Activated CD8-positive, alpha-beta memory T cell treated with anti-CD3 and anti-CD28 coated beads for 48 hours (primary cell): ENCODE measurements at places on chromosomes 6 and 20.
A peak's percentile ranks its signal among the peaks of the same experiment; 100 is the strongest.

- DNase-seq: no peak
These were observed 985.1 kb upstream of the SLC35B3 start for GRCh38 chr6:9420316-9421015.

- DNase-seq: no peak
These were observed 45.4 kb downstream of the SLC24A3 start for GRCh38 chr20:19257865-19258264.

GRCh38 chr6:26485112-26485780 lies 14.9 kb upstream of the BTN1A1 start:
- no peak for DNase-seq

GRCh38 chr6:137973201-137973600 lies 106.1 kb downstream of the TNFAIP3 start:
- no peak for DNase-seq

DNA sequence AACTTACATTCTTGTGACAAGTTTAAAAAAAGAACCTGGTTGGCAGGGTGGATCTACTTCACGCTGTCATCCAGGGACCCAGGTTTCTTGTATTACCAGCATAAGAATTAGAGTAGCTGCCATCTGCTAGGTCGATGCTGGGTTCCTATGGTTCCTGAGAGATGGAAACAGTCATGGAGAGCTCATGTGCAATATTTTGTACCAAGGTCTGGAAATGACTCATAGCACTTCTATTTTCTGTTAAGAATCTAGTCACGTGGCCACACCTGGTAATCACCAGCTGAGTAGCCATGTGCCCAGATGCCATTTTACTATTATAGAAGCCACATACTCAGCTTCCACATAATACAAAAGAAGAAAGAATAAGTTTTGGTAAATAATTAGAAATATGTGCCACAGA lies 171.3 kb downstream of the CD83 start:
- no peak for DNase-seq

GRCh38 chr6:21149470-21149869 lies 444.1 kb upstream of the SOX4 start:
- no peak for DNase-seq

DNA sequence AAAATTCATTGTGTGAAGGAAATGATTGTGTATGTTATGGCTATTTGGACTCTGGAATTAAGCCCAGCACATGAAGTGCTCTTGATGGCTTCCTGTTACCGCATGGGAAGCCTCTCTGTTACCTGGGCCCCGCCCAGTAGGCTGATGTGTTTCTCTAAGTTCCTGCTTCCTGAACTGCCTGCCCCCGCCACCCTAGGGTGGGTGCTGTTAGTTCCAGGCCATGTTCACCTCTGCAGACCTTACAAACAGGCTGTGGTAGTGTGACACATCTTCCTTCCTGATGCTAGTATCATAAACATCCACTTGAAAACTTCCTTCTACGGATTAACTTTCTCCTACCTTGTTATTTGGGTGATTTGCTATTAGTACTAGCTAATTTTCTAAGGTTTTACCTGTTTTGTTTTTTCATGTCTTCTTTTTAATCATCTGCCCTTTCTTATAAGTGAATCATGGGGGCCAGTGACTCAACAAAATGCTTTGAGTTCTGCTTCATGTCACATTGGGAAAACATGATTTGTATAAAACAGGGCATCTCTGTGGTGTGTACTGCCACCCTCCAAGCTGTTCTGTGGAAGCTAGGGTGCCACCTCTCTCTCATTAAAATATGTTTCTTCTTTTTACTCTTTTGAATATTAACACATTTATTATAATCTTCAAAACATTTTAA lies 40.6 kb downstream of the SH3BGRL2 start:
- DNase-seq: peak; percentile 4

GRCh38 chr6:141829566-141830360 lies 303.0 kb upstream of the GJE1 start:
- no peak for DNase-seq

GRCh38 chr6:95496769-95497426 lies 80.4 kb upstream of the MANEA start:
- DNase-seq: no peak

DNA sequence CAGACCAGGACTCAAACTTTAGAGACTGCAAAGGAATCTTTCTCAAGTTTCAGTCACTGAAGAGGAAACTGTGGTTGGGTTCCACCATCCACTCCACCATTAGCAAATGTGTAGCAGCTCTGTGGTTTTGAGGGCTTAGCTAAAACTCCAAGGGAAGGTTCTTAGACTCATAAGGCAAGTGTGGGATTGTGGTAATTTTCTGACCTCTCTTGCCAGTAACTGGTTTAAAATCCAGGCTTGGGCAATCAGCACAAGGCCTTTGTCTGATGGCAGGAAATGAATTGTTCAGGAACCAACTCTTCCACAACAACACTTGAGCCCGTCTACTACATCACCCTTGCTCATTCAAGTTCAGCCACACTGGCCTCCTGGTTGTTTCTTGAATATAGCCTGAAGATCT lies 68.6 kb upstream of the FBXL4 start:
- no peak for DNase-seq

DNA sequence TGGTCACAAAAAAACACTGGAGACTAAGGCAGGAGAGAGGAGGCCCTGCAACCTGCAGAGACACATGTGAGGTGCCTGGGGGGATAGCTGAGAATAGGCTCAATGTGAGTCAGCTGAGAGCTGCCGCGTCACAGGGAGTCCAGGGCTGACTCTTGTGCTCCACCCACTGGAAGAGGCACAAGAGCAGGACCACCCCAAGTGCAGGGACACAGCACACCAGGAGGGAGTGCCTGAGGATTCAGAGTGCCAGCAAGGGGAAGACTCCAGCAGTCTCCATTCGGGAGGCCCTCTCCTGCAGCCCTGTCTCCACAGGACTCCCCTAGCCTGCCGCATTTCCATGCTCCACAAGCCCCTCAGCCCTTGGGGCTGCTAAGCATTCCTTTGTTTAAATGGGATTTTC lies 105.5 kb downstream of the HUS1B start:
- DNase-seq: peak; percentile 20

GRCh38 chr6:122869437-122870024 lies 80.5 kb downstream of the SMPDL3A start:
- DNase-seq: no peak

DNA sequence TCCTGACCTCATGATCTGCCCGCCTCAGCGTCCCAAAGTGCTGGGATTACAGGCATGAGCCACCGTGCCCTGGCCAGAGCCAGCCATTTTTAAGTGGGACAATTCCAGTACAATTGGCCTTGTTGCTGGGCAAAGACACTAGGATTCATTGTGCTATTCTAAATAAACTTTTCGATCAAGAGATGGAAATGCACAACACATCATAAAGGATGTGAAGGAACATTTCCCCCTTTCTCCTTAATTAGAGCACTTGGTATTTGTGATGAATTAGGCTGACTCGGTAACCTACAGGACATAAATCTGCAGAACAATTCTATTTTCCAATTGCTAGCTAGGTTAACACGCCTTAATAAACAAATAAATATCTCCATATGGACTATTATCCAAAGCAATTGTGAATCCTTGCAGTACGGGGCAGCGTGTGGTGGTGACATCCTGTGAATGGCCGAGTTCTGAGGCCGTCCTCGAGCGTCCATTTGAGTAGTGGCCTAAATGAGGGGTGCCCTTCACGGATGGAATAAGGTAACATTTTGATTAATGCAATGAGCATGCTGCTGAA lies 406.2 kb upstream of the AGPAT4 start:
- DNase-seq: no peak

- DNase-seq: no peak
These were observed 6.7 kb downstream of the STX11 start for GRCh38 chr6:144156991-144157390.

DNA sequence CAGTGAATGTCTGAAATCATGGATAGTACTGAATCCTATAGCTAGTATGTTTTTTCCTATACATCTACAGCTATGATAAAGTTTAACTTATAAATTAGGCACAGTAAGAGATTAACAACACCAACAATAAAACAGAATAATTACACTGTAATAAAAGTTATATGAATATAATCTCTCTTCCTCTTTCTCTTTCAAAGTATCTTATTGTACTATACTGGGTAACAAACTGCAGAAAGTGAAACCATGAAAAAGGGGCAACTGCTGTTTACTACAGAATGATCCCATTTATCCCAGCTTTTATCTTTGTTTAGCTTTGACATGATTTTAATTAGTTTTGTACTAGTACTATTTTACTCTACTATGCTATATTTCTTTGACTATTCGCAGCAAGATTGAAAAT lies 25.8 kb downstream of the ESF1 start:
- no peak for DNase-seq

DNA sequence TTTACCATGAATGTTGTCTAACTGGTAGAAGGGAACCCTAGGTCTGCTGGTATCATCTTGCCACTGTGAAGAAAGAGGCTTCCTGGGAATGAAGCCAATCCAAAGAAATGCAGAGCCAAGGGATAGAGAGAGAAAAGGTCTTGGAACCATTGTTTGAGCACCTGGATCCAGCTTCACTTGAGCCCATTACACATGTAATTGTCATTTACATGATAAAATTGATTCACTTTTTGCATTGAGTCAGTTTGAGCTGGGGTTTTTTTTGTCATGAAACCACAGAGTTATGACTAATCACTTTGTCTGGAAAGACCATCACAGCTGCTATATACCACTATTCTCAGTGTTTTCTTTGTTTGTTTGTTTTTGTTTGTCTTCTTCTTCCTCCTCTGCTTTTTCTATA lies 112.3 kb downstream of the CBLN4 start:
- no peak for DNase-seq

DNA sequence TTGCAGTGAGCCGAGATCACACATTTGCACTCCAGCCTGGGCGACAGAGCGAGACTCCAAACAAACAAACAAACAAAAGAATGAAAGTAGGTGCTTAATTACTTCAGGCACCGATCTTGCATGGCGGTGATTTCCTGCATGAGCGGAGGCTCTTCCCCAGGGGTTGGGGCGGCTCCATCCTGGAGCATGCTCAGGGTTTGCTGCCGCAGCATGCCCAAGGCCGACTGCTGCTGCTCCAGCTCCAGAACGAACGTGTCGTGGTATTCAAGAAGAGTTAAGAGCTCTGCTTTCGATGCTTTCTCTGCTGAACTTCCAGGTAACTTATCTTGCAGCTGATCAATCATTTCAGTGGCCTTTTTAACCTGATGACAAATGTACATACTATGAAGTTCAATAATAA lies 313.8 kb downstream of the SYNE1 start:
- DNase-seq: no peak

DNA sequence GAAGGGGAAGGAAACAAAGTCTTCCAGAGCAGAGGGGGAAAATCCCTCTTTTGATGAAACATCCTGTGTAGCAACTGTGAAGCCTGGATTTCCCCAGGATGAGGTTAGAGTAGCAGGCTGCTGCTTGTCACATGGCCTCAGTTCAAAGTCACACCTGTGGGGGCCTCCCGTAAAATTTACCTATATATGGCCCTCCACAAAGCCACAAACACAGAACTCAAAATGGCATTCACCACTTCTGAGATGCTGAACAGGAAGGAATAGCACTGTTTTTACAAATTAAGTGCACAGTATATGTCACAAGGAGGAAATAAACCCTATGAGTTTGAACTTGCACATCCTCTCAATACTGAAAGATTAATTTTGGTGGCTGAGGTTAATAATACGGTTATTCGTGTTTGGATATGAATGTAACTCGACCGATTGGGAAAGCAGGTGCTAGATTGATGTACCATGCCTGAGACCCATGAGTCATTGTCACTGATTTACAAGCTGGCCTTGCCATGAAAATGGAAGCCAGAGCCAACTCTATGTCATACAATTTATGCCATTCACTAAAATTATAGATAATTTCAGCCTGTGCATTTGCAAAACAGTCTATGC lies 70.6 kb downstream of the SGK1 start:
- DNase-seq: no peak

- no peak for DNase-seq
These were observed 4.3 kb downstream of the GFRA4 start for GRCh38 chr20:3658716-3659491.

DNA sequence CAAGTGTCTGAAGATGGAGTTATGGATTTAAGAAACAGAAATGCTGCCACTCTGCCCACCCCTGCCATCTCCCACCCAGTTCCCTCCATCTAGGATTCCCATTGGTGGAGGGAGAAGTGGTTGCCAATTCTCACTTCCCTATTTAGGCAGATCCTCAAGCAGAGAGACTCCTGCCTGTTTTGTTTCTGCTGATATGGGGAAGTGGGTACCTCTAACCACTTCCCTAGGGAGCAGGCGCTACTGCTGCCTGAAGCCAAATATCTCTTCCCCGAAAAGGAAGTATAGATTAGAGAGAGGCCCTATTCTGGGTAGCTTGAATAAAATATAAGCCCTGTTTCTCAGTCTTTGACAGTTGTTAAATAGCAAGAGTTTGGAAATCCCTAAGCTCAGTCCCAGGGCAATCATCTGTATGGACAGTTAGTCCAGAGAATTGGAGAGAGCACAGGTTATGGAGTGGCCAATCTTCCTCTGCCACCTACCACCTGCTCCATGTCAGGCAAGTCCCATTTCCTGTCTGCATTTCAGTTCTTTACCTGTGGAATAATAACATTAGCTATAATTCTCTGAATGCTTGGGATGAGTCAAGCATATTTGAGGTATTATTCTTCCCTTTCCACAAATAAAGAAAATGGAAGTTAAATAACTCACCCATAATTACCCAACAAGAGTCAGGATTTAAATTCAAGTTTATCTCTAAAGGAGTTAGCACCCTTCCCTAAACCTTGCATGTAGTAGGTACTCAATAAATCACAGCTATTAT lies 2.6 kb upstream of the ADGB start:
- DNase-seq: no peak

GRCh38 chr20:4664691-4665360 lies 56.9 kb upstream of the PRND start:
- DNase-seq: no peak

DNA sequence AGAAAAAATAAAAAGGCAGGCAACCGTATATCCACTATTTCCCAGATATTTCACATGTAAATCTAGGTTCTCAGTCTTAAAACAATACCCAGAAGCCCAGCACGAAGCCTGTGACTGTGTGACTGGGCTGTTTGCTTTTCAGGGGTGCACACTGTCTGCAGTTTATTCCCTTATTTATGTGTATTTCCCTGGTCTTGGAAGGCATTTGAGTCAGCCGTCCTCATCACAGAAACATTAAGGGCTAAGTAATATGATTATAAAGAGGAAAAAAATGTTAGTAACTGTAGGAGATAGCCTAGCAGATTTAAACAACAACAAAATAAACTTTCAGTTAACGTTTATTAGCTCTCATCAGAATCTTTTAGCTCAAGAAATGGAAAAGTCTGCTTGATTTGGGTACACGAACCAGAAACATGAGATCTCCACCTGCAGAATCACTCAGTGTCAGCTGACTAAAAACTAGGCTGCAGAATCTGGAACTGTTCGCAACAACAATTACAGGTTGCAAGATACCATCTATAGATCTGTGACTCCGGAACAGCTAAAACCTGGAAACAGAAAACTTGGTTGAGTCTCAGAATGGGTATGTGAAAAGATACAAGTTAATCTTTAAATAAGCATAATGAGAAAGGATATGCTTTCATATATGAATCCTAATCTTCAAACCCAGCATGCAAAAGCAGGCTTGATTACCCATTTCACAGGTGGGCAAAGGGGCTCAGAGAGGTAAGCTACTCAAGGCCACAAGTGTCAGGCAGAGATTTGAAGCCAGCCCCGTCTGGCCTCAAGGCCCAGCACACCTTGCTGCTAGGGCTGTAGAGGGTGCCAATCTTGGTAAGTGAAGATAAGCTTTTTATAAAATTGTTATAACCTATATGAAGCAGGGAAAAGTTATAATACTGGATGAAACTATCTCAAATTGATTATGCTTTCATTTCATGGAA lies 21.1 kb downstream of the GCLC start:
- no peak for DNase-seq

- no peak for DNase-seq
These were observed 421.3 kb downstream of the PREX1 start for GRCh38 chr20:48406498-48406897.

- DNase-seq: no peak
These were observed 185.5 kb upstream of the RALGAPA2 start for GRCh38 chr20:20897922-20898321.
